Activated effector memory CD4-positive, alpha-beta T cell treated with Interleukin-2 at 50 U/mL for 16 hours (primary cell): ENCODE measurements at places on chromosomes 5 and 9.

DNA sequence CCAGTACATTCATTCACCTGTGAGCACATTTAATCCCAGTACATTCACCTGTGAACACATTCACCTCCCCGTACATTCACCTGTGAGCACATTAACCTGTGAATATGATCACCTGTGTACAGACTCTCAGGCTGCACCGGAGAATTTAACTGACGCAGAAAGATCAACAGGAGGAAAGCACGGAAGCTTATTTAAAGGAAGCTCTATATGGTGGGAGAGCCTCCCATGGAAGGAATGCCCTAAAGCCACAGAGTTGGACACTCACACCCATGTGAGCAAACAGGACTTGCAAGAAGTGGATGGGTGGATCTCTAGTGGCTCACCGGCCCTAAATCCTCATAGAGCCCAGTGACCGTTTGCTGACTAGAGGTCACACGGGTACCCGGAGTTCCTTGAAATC lies 38.2 kb downstream of the TRIP13 start:
- DNase-seq = no peak

- DNase-seq = no peak
Measured at GRCh38 chr9:72721067-72721466, 199.7 kb downstream of the TMC1 start.

- DNase-seq = no peak
Measured at GRCh38 chr5:151288180-151288579, 15.4 kb downstream of the SLC36A3 start.

- DNase-seq = no peak
Measured at GRCh38 chr5:69034898-69035297, 58.9 kb upstream of the SLC30A5 start.

DNA sequence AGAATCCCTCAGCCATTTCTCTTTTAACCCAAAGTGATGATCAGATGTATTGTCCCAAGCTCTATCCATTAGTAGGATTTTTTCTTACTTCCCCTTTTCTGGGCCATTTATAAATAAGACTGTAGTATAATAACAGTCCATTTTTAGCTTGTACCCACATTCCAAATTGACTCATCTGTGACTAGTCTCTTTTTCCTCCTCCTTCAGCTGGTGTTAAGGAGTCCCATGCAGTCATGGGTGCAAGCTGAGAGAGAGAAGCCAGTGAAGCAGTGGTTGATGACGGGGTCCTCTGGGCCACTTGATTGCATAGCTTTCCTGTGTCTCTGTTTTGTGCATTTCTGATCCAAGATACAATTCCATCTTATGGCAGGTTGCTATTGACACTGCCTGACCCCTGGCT lies 476.0 kb upstream of the CD180 start:
- DNase-seq = no peak

DNA sequence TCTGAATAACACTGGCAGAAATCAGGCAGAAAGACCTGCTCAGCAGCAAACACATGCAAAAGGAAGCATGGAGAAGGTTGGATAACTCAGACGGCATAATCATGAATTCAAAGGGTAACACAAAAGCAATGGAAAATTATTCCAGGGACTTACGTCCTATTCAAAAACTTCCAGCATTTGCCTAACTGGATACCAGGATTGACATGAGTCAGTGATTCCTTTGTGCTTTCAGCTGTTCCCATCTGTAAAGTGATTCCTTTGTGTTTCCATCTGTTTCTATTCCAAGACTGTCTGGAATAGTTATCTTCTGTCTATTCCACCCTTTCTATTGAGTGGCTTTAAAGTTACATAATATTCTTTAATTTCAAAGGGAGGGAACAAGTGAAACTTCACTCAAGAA lies 1361.7 kb upstream of the CDH9 start:
- no peak for DNase-seq

DNA sequence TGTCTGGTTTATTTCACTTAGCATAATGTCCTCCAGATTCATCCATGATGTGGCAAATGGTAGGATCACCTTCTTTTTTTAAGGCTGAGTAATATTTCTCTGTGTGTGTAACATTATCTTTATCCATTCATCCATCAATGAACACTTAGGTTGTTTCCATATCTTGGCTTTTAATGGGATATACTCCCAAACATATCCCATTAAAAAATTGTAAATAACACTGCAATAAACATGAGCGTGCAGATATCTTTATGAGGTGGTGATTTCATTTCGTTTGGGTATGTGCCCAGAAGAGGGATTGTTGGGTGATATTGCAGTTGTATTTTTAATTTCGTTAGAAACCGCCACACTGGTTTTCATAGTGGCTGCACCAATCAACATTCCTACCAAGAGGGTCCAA lies 36.2 kb upstream of the UGCG start:
- DNase-seq = no peak

DNA sequence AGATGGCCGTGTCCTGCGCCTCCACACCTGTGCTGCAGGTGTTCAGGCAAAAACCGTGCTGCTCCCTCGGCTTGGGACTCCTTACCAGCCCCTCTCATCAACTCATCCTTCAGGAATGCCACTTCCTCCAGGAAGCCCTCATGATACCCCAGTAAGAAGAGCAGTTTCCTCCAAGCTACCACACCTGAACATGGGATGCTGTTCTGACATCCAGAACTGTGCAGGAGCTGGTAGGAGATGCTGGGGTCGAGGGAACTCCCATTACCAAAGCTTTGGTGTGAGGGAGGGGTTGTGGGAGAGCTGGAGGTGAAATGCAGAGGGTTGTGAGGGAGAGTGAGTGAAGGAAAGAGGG lies 18.9 kb downstream of the CARD19 start:
- no peak for DNase-seq

DNA sequence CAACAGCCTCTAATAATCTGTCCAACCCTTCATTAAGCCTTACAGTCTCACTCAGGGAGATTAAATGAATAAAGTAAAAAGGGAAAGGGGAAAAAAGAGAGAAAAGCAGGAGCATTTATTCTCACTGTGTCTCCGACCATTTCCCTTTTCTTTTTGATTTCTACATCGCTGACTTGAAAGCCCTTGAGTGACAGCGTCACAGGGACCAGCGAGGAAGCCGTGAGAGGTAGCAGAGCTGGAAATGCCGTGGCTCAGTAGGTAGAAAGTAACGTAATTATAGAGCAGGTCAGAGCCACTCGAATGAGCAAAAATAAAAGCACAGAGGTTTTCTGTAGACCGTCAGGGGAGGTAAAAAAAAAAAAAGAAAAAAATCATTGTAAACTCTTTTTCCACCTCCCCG lies 52.4 kb downstream of the ASS1 start:
- DNase-seq = no peak

DNA sequence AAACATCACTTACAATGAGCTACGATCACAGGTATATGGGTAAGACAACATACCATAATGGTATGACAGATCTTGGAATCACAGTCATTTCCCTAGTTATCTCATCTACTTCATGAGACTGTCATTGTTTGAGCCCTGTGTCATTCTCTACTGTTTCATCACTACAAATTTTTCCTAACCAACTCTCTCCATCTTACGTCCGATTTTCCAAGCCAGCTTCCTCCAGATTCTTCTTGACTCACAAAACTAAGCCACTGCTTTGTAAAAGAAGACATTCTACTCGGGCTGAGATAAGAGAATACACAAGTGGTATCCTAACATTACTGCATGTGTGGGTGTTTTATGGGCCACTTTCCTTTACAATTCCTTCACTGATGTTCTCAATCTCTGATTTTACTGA lies 49.6 kb downstream of the SERINC5 start:
- no peak for DNase-seq

- DNase-seq = no peak
Measured at GRCh38 chr5:133848341-133848811, 120.0 kb downstream of the C5orf15 start.

- no peak for DNase-seq
Measured at GRCh38 chr9:114290561-114290986, 32.3 kb upstream of the ORM1 start.

- DNase-seq = no peak
Measured at GRCh38 chr5:173454736-173455598, 126.8 kb upstream of the STC2 start.

- no peak for DNase-seq
Measured at GRCh38 chr5:140833993-140834392, at the start of gene PCDHA7. TSS of gene PCDHA7 (plus strand) at chr5:140834269. CDS start at chr5:140834384, 115 bp downstream.

DNA sequence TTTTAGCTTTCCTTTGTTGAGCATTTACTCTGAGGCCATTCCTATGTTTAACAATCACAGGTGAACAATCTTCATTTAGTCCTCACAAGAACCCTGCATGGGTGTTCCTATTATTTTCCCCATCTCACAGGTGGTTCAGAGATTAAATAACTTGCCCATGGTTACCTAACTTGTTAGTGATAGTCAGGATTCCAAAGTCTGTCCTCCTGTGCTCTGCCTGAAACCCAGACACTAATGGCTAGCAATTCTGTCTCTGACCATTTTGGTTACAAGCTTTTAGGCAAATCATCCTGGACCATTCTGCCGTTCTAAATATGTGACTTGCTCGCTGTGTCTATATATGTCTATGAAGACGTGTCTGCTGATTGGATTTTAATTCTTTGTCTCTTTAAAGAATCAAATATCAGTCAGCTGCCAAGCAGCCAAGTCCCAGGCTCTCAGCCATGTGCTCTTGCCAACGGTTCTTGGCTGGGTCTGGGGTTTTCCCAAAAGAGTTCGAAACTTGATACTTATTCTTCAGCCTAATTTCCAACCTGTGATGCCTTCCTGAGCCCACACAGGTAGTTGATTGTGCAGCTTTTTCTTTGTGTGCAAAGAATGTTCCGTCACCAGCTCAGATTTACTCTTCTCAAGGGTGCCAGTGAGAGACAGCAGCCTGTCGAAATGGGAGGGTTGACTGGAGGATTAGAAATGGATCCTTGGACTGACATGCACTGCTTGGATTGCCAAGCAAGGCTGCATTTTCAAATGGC lies 121.7 kb downstream of the NREP start:
- DNase-seq = no peak

DNA sequence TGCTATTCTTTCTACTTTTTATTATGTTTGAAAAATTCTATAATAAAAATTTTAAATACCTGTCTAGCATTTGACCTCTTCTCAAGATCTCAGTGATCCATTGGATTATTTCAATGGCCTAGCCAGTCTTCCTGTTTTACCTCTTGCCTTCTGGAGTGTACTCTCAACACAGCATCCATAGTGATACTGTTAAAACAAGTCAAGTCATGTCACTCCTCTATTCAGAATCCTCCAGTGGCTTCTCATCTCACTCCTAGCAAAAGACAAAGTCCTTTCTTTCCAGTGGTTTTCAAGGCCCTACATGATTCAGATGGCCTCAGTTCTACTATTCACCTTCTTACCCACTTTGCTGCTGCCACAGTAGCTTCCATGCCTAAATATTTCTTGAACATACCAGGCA lies 1.8 kb downstream of the MARVELD2 start:
- DNase-seq = no peak

DNA sequence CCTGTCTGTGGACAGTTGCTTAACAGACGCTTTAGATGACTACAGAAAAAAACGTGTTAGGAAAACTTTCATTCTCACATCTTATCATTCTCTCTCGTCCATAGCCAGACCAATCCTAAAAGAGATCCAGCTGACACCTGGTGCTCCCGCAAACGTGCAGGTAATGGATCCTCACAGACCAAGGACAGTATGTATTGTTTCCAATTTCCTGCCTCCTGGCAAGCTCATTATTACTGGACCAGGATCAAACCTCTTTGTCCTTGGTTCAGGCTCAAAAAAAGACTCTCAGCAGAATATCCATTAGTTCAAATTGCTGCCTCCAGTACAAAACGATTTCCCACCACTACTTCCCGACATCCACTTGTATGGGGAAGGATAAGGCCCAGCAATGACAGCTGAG lies 62.4 kb downstream of the SERINC5 start:
- DNase-seq = no peak

GRCh38 chr9:85401998-85402397 lies 339.8 kb downstream of the AGTPBP1 start:
- DNase-seq = no peak

DNA sequence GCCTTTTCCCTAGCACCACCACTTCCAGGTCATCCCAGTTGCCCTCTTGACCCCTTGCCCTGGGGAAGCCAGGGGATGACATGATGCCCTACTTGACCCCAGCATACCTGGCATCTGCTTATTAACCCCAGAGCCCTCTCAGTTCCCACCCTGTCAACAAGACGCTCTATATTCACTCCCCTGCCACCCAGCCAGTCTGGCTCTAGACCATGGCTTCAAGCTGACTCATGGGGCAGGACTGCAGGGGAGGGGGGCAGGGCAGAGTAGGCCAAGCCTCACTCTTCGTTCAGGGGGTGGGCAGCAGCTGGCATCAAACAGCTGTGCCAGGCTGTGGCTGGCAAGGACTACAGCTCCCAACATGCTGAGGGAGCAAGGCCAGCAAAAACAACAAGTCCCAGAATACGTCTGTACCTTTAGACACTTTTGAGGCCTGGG lies 5.3 kb downstream of the ATOSB start:
- DNase-seq = no peak

DNA sequence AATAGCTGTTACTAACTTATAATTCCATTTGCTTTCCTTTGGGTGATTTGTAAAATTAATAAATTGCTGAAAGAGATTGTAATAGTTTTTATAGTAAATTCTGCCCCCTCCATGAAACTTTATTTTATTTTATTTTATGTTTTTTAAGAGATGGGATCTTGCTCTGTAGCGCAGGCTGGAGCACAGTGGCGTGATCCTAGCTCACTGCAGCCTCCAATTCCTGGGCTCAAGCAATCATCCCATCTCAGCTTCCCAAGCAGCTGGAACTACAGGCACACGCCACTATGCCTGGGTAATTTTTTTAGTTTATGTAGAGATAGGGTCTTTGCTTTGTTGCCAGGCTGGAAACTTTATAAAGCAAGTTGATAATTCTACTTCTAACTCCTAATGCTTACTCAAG lies 395 bp downstream of the IL33 start:
- DNase-seq = no peak

- no peak for DNase-seq
Measured at GRCh38 chr5:17238521-17239041, 21.1 kb downstream of the BASP1 start.
